Hypothalamus (tissue), 51 donors: ENCODE measurements at places on chromosomes 16 and 17.

GRCh38 chr16:78953526-78953925 lies 647.0 kb downstream of the MAF start:
- no peak for DNase-seq

DNA sequence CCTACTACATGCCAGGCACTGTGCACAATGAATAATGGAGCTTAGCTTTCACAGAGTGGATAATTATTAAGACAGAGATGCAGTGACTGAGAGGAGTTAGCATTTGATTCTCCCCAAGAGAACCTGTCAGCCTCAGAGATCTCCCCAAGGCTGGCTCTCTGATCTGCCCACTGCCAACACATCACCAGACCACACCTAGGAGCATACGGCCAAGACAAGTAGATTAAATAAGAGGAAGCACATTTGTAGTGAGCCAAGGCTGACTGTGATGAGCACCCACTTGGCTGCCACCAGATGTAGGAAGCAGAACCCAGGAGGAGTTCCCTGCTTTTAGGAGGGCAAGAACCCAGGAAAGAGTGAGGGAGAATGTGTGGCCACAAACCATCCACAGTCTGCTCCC lies 130.1 kb downstream of the SPACA3 start:
- no peak for DNase-seq

DNA sequence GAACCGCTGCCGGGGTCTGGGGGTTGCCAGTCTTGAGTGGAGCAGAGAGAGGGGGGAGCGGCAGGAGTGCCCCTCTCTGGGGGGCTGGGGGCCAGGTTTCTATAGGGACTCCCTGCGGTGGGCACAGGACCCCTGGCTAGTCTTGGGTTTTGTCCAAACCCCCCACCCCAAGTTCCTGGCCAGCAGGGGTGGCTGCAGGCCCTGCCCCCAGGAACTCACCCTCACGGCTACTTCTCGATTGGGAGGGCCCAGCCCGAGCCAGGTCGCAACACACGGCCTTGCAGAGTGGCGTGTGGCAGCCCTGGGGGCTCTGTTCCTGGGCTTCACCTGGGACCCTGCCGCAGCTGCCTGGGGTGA lies 601 bp downstream of the CDH15 start:
- no peak for DNase-seq

DNA sequence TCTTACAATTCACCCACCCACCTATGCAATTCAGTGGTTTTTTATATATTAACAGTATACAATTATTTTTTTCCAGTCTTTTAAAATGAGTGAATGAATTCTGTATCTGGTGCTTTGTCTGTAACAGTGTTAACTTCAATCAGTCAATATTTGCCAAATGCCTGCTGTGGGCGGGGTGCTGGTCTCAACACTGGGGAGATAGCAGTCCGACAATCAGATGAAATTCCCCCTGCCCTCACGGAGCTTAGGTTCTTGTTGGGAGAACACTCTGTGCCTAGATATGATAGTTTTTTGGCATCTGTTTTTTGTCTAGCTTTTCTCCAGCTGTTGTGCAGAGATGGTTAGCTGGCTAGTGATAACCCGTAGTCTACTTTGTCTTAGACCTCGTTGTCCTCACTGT lies 201.1 kb downstream of the SNX29 start:
- no peak for DNase-seq

DNA sequence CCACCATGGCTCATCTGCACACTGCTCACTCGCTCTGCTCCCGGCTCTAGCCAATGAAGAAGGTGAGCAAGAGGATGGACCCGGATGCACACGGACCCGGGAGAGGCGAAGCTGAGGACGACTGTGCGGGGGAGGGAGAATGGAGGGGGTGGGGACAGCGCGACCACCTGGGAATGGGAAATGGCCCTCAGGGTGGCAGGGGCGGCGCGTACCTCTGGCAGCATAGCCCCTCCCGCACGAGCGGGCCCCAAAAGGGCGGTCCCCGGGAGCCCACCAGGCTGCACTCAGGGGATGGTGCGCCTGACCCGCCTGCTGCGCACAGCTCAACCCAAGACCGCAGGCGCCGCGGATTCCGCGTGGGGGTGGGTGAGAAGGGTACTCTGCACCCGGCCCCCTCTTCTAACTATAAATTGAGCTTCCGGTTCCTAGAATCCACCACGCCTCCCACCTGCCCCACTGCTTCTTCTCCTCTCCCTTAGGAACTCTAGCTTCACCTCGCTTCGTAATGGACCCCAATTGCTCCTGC lies 6.1 kb downstream of the MT1H start:
- no peak for DNase-seq

GRCh38 chr16:48035142-48035541 lies 120.7 kb downstream of the ABCC12 start:
- DNase-seq: no peak
